ENCODE measurements at places on chromosomes 6 and 20. TPM values are rescaled to one million over a fixed set of nuclear protein-coding genes. Genes with fewer than 3 reads are reported as not detected.

DNA sequence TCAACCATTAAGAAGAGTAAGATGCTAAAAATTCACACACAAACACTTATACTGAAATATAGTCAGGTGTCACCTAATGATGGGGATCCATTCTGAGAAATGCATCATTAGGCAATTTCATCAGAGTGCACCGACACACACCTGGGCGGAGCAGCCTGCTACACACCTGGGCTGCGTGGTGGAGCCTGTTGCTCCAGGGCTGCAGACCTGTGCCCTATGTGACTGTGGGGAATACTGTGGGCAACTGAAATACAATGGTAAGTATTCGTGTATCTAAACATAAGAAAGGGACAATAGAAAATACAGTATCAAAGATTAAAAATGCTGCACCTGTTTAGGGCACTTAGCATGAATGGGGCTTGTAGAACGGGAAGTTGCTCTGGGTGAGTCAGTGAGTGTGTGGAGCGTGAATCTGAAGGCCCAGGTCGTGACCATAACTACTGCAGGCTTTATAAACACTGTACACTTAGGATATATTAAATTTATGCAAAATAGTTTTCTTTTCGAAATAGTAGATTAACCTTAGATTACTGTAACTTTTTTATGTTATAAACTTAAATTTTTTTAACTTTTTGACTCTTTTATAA lies 124.4 kb upstream of the AFDN start:
- no peak overlapping the region for H3K27ac ChIP-seq
- H3K27me3 ChIP-seq, result no peaks in the 10 kb centered on the region
- DNase-seq, result peak; percentile 45
- no peak overlapping the region for H3K4me3 ChIP-seq

The CST9 gene
- total RNA-seq, result not detected

DNA sequence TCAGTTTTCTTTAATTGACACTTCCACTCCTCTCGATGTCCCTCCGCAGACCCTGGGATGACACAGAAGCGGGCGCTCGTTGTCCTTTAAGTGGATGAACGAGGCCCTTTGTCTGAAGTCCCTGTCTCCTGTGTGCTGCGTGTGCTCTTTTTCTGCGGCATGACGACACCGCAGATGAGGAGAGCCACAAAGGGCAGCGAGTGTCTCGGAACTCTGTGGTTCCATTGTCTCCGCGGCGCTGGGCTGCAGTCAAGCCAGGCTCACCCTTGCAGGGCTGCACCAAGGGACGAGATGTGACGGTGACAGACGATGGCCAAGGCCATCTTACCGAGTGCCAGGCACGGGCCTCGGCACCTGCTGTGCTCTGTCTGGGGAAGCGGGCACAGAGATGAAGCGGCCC lies 10.6 kb downstream of the PRR18 start:
- H3K27ac ChIP-seq, result no peak overlapping the region
- H3K36me3 ChIP-seq, result no peaks in the 10 kb centered on the region
- no peak overlapping the region for H3K4me3 ChIP-seq
- H3K27me3 ChIP-seq, result no peaks in the 10 kb centered on the region

GRCh38 chr20:32456869-32457478 lies 98.8 kb downstream of the ASXL1 start:
- H3K27ac ChIP-seq, result no peak overlapping the region
- no peaks in the 10 kb centered on the region for H3K27me3 ChIP-seq
- H3K36me3 ChIP-seq, result peaks cover 62% of the 10 kb centered on the region
- peak overlapping the region; percentile 44 for H3K4me3 ChIP-seq
- H3K4me1 ChIP-seq, result peaks cover 14% of the 10 kb centered on the region

Data from spleen (tissue), 13 donors.